CD4-positive, alpha-beta T cell treated with Interleukin-12 subunit alpha and Interleukin-12 subunit beta, for 1 hour (primary cell): ENCODE measurements at places on chromosomes 5 and 9.

GRCh38 chr5:125205601-125206225, 459.3 kb upstream of the ZNF608 start:
- no peak for DNase-seq

DNA sequence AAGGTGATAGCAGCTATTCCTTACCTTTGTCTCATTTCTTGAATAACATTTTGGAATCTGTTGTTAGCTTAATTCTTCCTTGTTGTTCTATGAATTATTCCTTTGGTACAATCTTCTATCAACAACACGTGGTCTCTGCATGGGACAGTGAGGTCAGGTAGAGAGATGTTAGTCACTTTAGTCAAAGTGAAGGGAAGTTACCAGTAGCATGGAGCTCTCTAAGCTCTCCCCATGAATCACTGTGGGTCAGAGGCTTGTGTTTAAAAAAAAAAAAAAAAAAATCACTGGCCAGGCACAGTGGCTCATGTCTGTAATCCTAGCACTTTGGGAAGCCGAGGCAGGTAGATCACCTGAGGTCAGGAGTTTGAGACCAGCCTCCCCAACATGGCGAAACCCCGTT, 116.0 kb downstream of the GOLPH3 start:
- DNase-seq = no peak

DNA sequence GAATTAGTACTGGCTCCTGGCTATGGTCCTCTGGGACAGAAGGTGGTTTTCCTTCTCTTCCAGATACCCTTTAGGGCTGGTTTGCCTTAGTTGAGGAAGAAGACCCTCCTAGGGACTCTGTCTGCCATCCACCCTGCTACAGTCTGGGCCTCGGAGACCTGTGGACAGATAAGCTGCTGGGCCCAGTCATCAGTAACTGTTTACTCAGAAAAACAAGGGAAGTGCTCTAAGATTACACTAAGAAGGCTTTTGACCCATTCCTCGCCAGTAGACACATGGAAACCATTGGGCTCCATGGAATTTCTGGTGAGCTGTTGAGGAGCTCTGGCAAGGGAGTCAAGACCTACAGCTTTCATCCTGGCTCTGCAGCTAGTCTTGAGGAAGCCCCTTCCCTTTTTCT, 31.2 kb downstream of the LARP1 start:
- no peak for DNase-seq

DNA sequence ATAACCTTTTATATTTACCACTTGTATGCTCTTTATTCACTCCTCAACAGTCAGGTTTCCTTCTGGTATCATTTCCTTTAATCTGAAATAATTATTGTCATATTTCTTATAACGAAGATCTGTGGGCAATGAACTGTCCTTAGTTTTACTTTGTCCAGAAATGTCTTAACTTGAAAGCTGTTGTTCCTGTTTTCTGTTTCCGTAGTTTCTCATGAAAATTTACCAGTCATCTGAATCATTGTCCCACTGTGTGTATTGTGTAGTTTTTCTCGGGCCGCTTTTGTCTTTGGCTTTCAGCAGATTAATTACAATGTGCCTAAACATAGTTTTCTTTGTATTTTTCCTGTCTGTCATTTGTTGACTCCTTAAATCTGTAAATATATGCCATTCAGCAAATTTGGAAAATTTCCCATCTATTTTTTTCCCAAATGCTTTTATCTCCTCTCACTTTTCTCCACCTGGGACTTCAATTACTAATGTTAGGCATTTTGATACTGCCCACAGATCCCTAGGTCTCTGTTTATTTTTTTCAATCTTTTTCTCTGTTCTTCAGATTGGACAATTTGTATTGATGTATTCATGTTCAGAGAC, 74.9 kb downstream of the PDE8B start:
- no peak for DNase-seq

DNA sequence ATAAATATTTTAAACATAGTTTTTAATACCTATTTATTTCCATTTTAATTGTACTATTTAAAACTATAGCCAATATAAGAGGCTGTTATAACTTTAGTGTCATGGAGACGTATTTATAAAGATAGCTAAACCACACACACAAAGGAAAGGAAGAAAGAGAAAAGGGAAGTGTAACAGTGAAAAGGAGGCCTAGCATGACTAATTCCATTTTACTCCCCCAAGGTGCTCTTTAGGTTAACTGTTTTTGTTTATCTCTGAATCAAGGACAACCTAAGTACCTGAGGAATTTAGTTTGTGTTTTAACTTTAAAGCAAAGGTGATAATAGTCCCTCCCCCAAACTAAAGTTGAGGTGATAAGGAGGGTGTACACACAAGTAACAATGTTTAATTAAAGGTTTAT, 1188.9 kb upstream of the C9orf72 start:
- no peak for DNase-seq

DNA sequence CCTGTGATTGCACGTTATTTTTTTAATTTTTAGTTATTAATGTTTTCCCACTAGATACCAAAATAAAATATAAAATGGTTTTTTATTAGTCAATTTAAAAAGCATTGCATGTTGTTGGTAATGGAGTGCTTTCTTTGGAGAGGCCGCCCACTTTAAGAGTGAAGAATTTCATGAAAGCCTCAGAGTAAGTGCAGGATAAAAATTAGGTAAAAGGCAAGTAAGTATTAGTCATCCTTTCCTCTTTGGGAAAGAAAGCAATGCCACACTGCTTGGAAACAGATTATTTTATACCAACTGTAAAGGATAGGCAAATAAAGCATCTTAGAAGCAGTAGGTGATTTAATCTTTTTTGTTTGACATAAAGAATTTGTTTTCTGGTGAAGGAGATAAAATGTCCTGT, 62.9 kb downstream of the HSD17B4 start:
- no peak for DNase-seq

- no peak for DNase-seq
Observed at GRCh38 chr5:179901915-179902762, 5.6 kb downstream of the TBC1D9B start.

DNA sequence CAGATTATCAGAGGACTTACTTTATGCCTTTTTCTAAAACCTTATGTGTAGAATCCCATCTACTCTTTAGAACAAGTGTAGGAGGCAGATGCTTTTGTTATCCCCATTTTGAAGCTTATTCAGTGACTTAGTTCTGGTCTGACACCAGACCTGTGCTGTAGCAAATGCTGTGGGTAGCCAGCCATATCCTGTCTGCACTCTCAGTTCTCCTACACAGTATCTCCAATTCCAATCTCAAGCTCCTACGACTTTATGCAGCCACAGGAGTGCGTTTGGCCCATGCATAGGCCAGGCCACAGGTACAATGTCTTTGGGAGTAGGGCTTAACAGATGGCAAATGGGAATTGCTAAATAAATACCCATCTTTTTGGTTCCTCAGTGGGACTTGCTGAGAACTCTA, 292.6 kb downstream of the MCTP1 start:
- no peak for DNase-seq

GRCh38 chr5:115932991-115933390, 29.3 kb upstream of the LVRN start:
- no peak for DNase-seq

GRCh38 chr5:168413596-168413995, 72.7 kb upstream of the RARS1 start:
- DNase-seq = no peak
